Stimulated activated CD8-positive, alpha-beta memory T cell treated with anti-CD3 and anti-CD28 coated beads, Interleukin-7, amount 100 ng/mL, for 24 hours (primary cell): ENCODE measurements at places on chromosomes 2 and 18.

DNA sequence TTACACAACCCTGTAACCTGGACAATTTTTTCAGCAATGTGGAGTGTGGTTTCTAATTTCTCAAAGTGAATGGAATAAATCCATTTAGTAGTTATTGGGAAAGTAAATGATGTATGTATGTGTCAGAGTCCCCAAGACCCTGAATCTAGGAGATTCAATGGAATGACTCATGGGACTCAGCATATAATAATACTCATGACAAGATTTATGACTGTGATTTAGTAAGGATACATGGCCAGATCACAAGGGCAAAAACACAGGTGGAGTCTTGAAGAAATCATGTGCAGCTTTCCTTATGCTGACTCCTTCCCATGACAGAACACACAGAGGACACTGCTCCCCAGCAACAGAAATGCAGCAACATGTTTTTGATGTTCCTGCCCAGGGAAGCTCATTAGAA is 1877.7 kb upstream of the LRRTM1 start:
- no peak for DNase-seq

DNA sequence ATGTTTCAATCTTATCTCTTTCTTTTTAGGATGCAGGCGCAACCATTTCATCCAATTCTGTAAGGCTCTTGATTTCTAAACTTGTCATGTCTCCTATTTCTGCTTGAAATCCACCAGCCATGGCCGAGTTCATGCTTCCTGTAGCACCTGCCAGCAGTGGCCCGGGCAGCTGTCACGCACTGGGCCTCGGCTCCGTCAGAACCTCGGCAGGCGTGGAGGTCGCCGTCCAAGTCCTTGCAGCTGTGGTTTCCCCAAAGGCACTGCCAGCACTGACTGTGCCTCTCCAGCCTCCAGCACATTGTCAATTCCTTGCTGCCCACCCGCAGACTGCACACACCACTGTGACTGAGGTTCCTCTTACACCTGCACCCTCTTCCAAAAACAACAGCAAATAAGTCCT is 188.7 kb upstream of the SALL3 start:
- no peak for DNase-seq

GRCh38 chr2:195498839-195499490 is 158.1 kb upstream of the SLC39A10 start:
- no peak for DNase-seq

GRCh38 chr2:86764661-86765309 is 25.9 kb downstream of the CD8A start:
- DNase-seq: no peak

DNA sequence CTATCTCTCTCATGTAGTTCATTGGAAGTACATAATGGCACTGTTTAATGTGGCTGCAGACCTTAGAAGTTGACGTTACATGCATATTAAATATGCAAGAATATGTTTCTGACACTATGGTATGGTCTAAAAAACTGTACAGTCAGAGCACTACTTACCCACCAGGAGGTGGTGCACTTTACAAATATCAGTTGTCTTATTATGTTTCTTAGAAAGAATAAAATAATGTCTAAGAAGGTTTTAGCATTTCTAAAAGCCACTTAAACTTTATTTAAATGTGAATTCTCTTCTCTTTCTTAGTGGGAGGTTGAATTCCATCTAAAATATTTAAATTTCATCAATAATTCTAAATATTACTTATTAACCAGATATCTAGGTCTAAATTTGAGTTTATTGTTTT is 4.3 kb downstream of the TMEFF2 start:
- DNase-seq: no peak

DNA sequence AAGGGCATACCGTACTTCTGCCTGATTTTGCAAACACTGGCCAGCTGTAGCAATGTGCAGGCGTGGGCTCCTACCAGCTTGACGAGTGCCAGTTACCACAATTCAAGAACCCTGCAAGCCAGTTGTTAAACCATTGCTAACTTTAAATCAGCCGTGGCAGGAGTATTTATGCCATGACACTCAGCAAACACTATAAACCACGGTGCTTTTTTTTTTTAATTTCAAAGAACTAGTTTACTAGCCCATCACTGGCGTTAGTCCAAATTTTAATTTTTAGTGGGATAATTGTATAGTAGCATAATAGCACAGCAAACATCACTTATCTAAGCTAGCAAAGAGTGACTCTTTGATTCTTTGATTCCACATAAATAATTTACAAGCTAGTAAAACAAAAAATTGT is 111.1 kb downstream of the COL4A4 start:
- no peak for DNase-seq
